GOT3 (cell line): ENCODE measurements at places on chromosomes 7 and 10.

- DNase-seq: no peak
Observed at GRCh38 chr10:96369890-96370583, 11.2 kb upstream of the OPALIN start.

DNA sequence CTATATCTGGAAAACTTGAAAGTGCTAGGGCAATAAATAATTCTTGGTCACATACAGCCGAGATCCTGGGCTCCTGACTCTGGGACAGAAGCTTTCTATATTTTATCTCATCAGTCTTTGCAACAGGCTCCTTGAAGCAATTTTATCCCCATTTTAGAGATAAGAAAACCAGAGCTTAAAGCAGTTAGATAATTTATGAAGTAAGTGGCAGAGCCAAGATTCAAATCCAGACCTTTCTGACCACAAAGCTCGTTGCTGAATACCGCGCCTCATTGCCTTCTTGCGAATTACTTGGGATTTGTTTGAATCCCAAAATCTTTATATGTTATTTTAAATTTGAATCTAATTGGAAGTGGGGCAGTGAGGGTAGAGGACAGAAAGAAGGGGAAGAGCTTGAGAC lies 106.0 kb downstream of the TCF7L2 start:
- no peak for DNase-seq

- no peak for DNase-seq
Observed at GRCh38 chr10:69629897-69630650, at the start of gene FAM241B. FAM241B (plus strand) TSS chr10:69630247; CDS start chr10:69631744, 1,497 bp downstream.

DNA sequence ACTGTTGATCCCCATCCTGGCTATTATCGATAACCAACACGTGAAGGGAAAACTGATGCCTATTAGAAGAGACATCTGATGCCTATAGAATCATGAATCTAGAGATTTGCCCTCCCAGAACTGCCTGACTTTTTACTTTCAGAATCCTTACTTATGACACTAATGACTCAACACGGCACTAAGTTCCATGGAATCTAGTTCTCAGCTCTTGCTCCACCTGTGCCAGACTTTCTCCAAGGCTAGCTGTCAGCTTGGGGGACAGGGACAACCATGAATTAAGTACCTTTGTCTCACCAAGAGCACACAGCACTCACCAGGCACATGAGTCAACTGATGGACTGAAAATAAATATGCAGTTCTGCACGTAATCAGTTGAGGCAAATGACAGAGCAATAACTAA lies 184.2 kb downstream of the FRMD4A start:
- no peak for DNase-seq
